ENCODE measurements at places on chromosomes 12 and 14. TPM values are rescaled to one million over a fixed set of nuclear protein-coding genes. Genes with fewer than 3 reads are reported as not detected.

CD69 gene
- 318 TPM for total RNA-seq

GRCh38 chr12:65695113-65695865, 129.0 kb upstream of the HMGA2 start:
- no peak for DNase-seq

DNA sequence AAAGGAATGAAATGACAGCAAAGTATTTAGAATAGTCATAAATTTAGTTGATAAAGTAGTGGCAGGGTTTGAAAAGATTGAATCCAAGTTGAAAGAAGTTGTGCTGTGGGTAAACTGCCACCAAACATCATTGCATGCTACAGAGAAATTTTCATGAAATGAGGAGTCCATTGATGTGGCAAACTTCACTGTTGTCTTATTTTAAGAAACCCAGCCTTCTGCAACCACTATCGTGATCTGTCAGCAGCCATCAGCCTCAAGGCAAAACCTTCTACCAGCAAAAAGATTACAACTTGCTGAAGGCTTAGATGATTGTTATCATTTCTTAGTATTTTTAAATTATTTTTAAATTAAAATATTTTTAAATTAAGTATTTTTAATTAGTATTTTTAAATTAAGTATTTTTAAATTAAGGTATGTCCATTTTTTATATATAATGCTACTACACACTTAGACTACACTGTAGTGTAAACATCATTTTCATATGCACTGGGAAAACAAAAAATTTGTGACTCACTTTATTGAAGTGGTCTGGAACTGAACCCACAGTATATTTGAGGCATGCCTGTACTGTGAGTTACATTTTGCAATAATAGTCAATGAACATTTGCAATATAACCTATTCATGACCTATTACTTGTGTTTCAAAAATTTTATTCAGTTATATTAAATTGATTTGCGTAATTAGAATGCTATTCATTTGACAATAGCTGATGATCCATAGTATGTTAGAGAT, 67.2 kb upstream of the SYT1 start:
- no peak for DNase-seq

GRCh38 chr14:44374906-44375305, 132.2 kb downstream of the FSCB start:
- no peak for DNase-seq

LUM gene
- total RNA-seq = 0.14 TPM

- no peak for DNase-seq
Observed at GRCh38 chr14:59677771-59678231, 101.2 kb upstream of the CCDC175 start.

MIPOL1 gene
- total RNA-seq = 0.16 TPM
